T-cell (primary cell): ENCODE measurements at places on chromosomes 1 and 21. TPM values are rescaled to one million over a fixed set of nuclear protein-coding genes. Genes with fewer than 3 reads are reported as not detected.
A peak's percentile ranks its signal among the peaks of the same experiment; 100 is the strongest.

DNA sequence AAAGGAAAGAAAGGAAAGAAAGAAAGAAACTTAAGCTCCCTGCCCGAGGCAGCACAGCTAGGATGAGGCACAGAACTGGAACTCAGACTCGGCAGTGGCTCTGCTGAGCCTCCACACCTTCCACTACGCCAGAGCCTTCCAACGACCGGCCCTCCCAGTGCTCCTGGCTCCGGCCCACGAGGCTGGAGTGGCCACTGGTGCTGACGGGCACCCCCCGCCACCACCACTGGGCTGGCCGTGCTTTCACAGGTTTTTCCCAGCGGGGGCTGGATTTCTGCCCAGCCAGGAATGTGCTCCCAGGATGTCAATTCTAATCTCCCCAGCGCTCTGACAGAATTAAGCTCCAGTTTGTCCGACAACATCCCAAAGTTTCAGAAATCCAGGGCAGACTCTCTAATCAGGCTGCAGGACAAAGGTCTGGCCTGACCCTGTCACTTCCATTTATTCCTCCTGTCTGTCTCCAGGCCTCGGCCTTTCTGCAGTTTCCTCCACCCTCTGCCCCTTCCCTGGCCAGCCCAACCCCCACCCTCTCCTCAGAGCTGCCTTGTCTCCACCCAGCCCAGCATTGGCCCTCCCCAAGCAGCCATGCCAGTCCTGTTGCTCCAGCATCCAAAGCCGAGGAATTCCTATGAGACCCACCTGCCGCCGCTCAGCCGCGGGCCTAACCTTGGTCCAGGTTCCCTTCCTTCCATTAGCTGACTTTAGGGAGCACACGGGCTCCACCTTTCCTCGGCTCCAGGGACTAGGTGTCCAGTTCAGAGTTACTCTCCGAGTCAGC is 81.9 kb downstream of the CASZ1 start:
- H3K27me3 ChIP-seq = peaks cover 33% of the 10 kb centered on the region
- no peak overlapping the region for H3K4me3 ChIP-seq
- no peak overlapping the region for H3K27ac ChIP-seq
- H3K4me1 ChIP-seq = no peaks in the 10 kb centered on the region
- no peak for DNase-seq

DNA sequence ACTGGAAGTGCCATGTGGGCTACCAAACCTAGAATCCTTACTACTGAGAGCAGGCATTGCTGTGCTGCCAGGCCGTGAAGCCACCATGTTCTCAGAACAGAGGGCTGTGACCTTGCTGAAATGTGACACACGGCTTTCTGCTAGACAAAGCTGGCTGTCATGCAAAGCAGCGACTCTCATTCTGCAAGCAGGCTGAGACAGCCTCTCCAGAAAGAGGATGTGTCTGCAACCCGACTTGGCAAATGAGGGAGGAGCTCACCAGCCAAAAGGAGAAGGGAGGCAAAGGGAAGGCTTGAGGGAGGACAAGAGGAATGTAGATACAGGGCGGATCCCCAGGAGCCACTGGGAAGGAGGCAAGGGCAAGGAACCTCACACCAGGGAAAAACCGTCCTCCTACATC is 85.7 kb upstream of the KRTAP19-8 start:
- no peak for DNase-seq
- no peaks in the 10 kb centered on the region for H3K27me3 ChIP-seq
- H3K27ac ChIP-seq = no peak overlapping the region
- H3K4me1 ChIP-seq = no peaks in the 10 kb centered on the region
- H3K4me3 ChIP-seq = no peak overlapping the region

The REN gene
- not detected for total RNA-seq

GRCh38 chr1:43366179-43366578 is 1.6 kb downstream of the ELOVL1 start:
- no peak overlapping the region for H3K4me3 ChIP-seq
- DNase-seq = no peak
- peak overlapping the region; percentile 74 for H3K27ac ChIP-seq
- H3K4me1 ChIP-seq = peaks cover 36% of the 10 kb centered on the region

The CD1B gene
- not detected for total RNA-seq

The IGSF21 gene
- total RNA-seq = not detected

GRCh38 chr1:83897516-83897915 is 101.4 kb downstream of the TTLL7 start:
- DNase-seq = no peak
- no peaks in the 10 kb centered on the region for H3K4me1 ChIP-seq
- H3K27ac ChIP-seq = no peak overlapping the region
- H3K27me3 ChIP-seq = no peaks in the 10 kb centered on the region
- H3K4me3 ChIP-seq = no peak overlapping the region

GRCh38 chr1:211468595-211468994 is 23.4 kb downstream of the RD3 start:
- H3K27ac ChIP-seq = no peak overlapping the region
- H3K27me3 ChIP-seq = peaks cover 7% of the 10 kb centered on the region
- H3K36me3 ChIP-seq = no peaks in the 10 kb centered on the region
- no peak for DNase-seq

The OR2T35 gene
- total RNA-seq = not detected

DNA sequence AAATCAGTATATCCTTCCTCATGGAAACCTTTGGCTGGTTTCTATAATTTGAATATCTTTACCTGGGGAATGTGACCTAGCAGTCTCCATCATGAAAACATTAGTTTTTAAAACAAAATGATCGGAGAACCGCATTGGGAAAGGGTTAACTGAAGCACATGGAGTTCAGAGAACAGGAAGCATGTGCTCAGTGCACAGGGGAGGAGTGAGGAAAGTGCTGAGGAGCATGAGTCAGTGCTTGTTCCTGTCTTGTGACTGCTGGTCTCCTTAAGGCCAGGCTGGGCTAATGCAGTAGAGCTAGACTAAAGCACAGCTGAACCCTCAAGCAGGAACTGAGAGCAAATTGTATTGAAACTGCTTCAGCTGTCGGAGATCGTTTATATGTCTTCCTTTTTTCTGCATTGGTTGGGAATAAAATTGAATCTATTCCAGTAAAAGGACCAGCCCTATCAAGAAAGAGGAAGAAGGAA is 5.8 kb downstream of the IFI16 start:
- H3K27ac ChIP-seq = peak overlapping the region; percentile 40
- no peaks in the 10 kb centered on the region for H3K27me3 ChIP-seq
- H3K36me3 ChIP-seq = peaks cover 5% of the 10 kb centered on the region
- peaks cover 28% of the 10 kb centered on the region for H3K4me1 ChIP-seq
- DNase-seq = peak; percentile 54
- H3K4me3 ChIP-seq = peak overlapping the region; percentile 23

The UBL4B gene
- not detected for total RNA-seq

The SH2D5 gene
- 0.41 TPM for total RNA-seq

DNA sequence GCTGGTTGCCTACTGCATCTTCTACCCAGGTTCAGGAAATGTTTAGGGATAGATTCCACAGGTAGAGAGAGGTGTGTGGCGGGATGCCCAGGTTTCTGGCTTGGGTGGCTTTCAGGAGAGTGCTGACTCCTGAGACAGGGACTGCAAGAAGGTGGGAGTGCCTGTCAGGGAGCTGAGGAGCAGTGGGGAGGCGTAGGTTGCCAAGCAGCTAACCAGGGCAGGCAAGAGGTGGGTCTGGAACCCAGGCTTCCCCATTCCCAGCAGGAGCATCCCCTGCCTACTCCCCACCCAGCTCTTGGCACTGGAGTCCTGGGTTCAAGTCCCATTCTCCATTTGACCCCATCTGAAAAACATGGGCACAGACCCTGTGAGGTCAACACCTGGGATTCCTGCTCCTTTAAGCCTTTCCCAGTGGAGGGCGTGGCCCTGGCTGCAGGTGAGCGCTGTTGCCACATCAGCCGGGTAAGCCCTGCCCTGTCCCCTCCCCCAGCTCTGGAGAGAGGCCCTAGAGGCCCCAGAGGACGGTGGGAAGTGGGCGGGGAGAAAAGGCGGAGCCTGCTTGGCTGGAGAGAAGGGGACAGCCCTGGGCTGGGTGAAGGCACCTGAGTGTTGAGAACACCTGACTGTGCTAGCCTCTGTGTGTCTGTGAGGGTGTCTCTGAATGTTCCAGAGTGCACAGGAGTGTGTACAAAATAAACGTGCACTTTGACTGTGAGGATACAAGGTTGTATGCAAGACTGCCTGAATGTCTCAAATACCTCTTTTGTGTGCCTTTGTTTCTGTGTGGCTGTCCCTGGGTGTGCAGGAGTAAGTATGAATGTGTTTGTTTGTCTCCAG is 14.0 kb upstream of the SYNC start:
- H3K4me1 ChIP-seq = peaks cover 20% of the 10 kb centered on the region
- DNase-seq = peak; percentile 18
- H3K27ac ChIP-seq = no peak overlapping the region
- no peak overlapping the region for H3K4me3 ChIP-seq
- H3K27me3 ChIP-seq = peaks cover 40% of the 10 kb centered on the region
- no peaks in the 10 kb centered on the region for H3K36me3 ChIP-seq

DNA sequence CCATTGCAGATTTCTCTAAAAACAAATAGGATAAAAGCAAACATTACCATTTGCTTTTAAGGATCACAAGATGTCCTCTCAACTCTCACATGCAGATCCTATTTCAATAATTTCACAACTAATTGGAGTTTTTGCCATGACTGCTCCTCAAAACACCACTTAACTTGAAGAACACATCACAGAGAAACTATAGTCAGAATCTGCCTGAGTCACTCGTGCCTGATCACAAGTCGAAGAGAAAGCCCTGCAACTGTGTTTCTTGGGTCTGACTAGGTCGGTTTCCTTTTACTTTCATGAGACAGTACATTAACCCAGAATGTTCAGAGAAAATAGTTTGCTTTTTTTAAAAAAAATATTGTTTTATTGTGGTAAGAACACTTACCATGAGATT is 46.3 kb upstream of the SMYD2 start:
- no peaks in the 10 kb centered on the region for H3K4me1 ChIP-seq
- no peak overlapping the region for H3K4me3 ChIP-seq
- DNase-seq = no peak
- H3K27ac ChIP-seq = no peak overlapping the region
- no peaks in the 10 kb centered on the region for H3K27me3 ChIP-seq
- H3K36me3 ChIP-seq = no peaks in the 10 kb centered on the region
